Skin of body (tissue), 3 donors: ENCODE measurements at places on chromosomes 16 and 17. TPM values are rescaled to one million over a fixed set of nuclear protein-coding genes. Genes with fewer than 3 reads are reported as not detected.

Gene TMEM100
- 21.2 TPM for total RNA-seq

Gene TP53TG3B
- total RNA-seq, result not detected

Gene CSH1
- total RNA-seq, result not detected

Gene HSD11B2
- 7.5 TPM for total RNA-seq

Gene CA5A
- not detected for total RNA-seq

Gene SEPTIN12
- total RNA-seq, result not detected

Gene MYH11
- total RNA-seq, result 23.3 TPM
